ENCODE measurements at places on chromosomes 12 and 14.
A peak's percentile ranks its signal among the peaks of the same experiment; 100 is the strongest.

DNA sequence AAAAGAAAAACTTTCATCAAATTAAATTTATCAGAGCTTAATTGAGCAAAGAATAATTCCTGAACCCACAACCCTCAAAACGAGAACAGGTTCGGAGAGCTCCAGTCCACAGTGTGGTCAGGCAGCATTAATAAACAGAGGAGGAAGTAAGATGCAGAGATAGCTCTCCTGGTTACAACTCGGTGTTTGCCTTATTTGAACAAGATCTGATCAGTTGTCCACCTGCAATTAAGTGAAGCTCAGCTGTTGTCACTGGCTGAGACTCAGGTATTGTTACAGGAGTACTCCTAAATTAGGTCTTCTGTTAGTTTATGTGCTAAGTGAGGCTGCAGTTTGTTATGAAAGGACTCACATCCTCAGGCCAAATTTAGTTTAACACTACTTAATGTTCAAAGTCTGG, 451.4 kb upstream of the PDE3A start:
- no peak for DNase-seq

DNA sequence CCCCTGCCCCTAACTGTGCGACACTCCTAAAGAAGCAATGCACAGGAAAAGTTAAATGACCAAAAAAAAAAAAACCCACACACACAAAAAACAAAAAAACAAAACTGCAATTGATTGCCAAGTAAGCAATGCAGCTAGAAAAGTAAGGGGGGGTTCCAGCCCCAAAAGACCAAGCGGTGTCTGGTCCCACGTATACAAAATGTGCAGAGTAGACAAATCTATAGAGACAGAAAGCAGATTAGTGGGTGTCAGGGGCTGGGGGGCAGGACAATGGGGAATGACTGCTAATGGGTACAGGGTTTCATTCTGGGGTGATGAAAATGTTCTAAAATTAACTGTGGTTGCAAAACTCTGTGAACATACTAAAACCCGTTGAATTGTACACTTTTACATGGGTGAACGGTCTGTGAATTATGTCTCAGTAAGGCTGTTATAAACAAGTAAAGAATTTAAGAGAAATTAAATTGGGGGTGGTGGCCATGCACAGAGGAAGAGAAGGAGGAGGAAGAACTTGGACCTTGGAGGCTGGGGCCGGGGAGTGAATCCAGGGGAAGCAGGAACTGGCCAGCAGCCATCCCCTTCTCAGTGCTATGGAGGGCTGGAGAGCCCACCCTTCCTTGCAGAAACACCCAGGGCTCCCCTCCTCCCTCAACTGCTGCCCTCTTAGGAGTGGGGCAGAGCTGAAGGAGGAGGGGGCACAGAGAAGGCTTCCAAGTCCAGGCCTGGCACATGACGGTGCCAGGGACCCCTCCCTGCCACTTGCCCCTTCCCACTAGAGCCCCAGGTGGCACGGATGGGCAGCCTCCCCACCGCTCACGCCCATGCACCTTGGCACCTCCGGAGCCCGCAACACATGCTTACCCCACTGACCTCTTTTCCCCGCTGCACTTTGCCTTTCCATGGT, 45.4 kb downstream of the KDM2B start:
- no peak for DNase-seq

DNA sequence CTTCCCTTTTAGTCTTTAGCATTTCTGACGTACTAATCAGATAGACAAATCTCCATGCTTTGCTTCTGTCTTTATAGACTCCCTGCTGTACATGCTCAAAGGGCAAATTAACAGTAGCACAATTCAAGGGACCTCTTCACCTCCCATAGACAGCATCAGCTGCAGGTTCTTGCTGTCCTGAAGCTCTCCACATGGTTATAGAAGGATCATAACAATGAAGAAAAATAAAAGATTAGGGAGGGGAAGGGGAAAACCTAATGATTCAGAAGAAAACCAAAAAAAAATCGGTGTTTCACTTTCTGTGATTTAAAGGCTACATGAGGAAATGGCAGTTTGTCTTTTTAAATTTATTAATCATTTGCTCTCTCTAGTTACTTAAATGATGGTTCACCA, 155.5 kb downstream of the PTCSC3 start:
- DNase-seq: no peak

DNA sequence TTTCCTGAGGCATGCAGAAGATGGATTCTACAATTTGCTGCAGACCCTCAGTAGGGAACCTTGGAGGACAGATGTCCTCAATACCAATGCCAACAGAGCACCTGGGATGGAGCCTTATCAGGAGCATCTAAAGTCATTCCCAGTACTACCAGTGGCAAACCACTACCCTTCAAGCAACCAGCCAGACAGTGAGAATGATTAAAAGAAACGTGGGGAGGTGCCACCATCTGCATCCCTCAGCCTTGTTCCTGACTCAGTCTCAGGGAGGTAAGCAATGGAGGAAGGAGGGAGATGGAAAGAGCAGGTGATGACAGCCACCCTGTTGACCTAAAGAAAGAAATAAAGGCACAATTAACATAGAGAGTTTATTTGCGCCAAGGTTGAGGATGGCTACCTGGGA, 175.2 kb upstream of the GRIN2B start:
- no peak for DNase-seq

GRCh38 chr14:80695869-80696268, 245.7 kb downstream of the CEP128 start:
- no peak for DNase-seq

GRCh38 chr12:23767834-23768233, 181.6 kb downstream of the SOX5 start:
- no peak for DNase-seq

GRCh38 chr14:68141281-68142088, 321.9 kb downstream of the RAD51B start:
- no peak for DNase-seq

GRCh38 chr14:102317564-102318248, 1.8 kb upstream of the ZNF839 start:
- no peak for DNase-seq

DNA sequence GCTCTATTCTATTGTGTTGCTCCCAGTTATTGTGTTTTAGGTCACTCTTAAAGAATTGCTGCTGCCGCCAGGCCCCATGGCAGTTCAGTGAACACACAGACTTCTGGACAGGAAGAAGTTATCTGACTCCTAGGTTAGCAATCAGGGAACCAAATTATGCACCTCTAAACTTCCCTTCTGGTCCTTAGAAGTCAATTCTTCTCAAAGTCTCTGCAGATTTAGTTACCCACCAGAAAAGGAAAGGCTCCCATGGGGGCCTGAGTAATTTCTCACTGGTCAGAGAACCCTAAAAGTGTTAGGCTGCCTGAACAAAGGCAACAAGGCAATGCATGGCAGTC, 10.0 kb downstream of the EMP1 start:
- DNase-seq: no peak

DNA sequence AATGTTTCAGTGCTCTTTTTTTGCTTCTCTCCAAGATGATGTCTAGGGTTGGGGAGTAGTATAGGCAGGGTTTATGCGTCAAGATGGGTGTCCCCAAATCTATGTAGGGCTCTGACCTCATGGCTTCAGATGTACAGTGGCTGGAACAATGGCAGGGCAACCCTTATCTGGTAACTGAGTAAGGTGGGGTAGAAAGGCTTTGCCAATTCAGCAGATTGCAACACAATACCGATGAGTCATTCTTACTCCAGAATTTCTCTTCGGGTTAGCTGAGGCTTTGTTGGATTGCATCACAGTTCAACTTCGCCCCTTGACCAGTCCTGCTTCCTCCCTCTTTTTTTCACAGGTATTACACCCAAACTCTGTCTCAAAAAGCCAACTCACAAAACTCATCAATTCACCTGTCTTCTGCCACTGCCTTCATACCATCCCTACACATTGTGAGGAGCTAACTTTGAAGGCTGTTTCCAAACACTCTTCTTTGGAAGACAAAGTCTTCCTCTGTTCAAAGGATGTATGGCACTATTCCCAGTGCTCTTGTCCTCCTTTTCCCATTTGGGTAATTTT, 190.2 kb upstream of the CNOT2 start:
- no peak for DNase-seq

GRCh38 chr12:44835641-44836379, 40.3 kb downstream of the NELL2 start:
- DNase-seq: peak; percentile 39

DNA sequence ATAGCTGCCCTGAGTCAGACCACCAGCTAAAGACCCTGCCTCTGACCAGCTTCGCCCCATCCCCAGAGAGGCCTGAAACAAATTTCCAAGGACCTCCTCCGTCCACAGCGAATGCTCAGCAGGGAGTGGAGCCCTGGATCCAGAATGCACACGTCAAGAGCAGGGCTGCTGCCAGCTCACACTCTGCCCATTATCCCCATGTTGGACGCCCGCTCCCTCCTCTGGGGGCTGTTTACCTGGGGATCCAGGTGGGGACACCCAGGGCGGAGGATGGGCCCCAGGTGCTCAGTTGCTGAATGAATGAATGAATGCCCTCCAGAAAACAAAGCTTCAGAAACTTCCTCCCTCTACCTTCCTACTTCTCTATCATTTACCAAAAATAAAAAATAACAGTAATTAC, 18.1 kb downstream of the BCL11B start:
- no peak for DNase-seq

GRCh38 chr14:99888149-99888548, 94.9 kb downstream of the EML1 start:
- DNase-seq: no peak

DNA sequence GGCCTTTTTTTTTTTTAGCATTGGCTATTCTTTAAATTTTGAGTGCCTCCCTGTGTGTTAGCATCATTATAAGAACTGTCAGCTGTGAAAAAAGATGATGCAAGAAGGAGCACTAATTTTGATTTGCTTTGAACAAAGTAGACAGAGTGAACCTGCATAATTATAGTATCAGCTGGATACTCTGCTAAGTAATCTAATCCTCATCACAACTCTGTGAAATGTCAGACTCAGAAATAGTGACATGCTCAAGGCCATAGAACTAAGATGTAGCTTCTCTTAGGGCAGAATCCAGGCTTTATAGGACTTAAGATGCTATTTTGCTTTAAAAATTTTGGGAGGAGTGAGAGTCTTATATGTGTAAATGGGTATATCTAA, 31.9 kb downstream of the FBXO34 start:
- DNase-seq: no peak

GRCh38 chr12:5305425-5305824, 126.5 kb upstream of the NTF3 start:
- no peak for DNase-seq

DNA sequence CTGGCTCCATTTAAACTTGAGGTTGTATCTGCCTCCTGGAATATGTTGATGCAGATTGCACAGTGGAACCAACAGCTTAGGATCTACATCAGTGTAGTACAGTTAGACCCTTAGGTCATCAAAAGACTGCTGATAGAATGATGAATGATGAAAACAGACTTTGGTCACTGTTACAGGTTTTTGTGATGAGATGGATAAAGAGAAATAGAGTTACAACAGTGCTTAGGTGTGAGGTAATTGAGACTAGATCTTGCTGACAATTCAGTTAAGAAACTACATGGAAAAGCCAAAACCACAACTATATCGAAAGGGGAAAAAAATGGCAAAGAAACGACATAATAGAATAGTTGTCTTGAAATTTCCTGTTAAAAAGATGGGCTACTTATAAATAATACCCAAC, 145.7 kb upstream of the LMNTD1 start:
- DNase-seq: no peak

DNA sequence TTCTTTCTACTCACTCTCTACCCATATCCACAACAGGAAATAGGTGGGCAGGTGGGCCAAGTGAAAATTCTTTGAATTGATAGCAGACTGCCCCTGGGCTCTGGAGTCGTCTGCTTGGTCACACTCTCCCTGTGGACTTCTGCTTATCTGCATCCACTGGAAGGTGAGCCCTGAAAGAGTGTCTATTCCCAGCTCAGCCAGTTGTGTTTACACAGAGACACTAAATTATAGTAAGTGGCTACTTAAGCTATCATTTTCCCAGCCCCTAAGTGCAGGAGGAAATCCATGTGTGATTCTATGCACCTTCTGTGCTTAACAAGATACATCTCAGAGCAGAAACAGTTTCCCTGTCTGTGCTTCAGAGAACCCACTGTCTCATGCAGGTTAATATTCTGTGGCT, 338.4 kb downstream of the FUT8 start:
- DNase-seq: no peak

- no peak for DNase-seq
Observed at GRCh38 chr14:36716614-36717184, 55.0 kb downstream of the PAX9 start.

- no peak for DNase-seq
Observed at GRCh38 chr14:64191756-64192155, 102.4 kb downstream of the ESR2 start.

DNA sequence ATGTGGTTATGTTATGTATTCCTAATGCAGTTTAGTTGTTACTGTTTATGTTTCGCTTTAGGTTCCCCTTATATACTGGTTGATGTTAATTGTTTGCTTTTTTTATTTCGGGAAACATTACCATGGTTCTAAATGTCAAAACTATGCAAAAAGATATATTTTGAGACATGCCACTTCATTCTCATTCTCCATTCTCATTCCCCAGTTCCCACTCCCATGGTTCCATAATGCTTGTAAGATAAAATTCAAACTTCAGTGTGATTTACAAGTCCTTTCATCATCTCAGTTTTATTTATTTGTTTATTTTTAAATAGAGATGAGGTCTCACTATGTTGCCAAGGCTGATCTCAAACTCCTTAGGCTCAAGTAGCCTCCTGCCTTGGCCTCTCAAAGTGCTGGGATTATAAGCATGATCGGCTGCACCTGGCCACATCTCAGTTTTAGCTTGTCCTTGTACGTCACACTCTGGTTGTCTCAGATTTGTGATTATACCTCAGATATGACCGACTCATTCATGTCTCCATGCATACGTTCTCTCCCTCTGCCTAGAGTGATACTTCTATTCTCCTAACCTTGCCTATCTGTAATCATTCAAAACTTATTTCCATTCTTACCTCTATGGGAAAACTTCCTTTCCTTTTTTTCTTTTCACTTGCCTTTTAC, 407.8 kb upstream of the RGS6 start:
- DNase-seq: no peak

DNA sequence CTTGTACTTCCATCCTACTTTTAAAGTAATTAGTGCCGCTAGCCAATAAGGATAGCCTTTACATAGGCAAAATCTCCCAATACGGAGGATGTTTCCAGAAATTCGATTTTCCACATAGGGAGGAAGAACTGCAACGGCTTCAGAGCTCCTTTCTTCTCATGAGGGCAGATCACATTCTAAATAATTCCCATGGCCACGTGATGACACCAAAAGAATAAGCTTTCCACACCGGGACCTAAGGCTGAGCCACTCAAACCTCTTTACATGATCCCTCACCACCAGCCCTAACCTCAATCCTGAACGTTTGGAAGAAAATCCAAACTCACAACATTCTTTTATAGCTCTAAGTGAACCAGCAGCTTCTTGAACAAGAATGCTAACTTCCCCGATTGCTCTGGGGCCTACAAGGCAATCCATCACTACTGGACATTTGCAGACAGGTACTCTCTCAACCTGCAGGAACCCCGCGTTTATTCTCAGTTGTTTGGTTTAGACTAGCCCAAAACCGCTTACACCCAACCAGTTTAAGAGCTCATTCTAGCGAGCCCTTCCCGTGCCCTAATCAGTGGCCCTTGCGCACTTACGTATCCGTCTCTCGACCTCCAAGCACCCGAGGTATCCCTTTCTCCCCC, 884 bp downstream of the CAPRIN2 start:
- DNase-seq: no peak
